ENCODE measurements at places on chromosomes 5 and 9.

DNA sequence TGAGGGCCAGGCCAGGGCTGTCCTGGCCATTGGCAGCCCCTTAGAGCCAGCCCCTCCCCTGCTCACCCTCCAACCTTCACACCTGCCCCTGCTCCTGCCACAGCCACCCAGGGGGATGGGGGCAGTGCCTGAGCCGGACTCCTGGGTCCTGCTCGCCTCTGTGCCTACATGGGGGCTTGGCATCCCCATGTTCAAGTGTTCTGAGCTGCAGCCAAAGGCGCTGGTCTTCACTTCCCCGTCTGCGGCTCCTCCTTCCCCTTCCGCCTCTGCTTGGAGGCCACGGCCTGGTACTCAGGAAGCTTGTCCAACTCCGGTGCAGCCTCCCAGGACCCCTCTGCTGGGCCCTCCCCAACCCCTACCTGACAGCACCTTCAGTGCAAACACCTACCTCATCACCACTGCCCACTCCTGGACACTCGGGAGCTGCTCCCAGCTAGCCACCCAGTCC is 2.3 kb upstream of the DNLZ start:
- no peak for DNase-seq

DNA sequence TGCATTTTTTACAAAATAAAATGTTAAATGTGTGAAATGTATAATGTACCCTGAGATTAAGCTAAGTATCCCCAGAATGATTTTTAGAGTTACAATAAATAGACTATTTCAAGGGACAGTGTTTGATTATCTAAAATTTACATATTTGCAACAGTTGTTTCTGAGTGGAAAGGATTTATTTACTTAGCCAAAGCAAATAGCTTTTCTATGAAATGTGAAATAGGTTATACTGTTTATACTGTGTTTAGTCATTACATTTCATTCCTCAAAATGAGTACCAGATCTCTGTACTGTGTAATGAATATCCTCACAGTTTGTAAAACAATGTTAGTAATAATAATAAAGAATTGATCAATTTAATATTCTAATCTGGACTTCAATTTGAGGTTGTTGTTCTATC is 1019.0 kb downstream of the NR2F1-AS1 start:
- no peak for DNase-seq

- no peak for DNase-seq
Measured at GRCh38 chr5:96562614-96563013, 99.6 kb upstream of the CAST start.

DNA sequence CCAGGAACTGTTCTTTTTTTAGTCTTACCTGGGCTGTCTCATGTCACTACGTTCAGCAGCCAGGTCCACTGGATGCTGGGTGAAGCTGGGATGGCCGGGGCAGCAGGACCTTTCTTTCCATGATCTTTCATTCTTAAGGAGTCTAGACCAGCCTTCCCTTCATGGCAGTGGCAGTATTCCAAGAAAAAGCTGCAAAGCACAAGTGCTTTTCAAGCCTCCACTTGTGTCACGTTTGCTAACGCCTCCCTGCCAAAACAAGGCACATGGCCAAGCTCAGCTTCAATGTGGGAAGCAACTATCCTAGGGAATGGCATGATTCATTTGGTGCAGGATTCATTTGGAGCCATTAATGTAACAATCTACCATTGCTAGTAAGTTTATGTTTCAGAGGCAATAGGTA is 94.8 kb downstream of the RCL1 start:
- no peak for DNase-seq

DNA sequence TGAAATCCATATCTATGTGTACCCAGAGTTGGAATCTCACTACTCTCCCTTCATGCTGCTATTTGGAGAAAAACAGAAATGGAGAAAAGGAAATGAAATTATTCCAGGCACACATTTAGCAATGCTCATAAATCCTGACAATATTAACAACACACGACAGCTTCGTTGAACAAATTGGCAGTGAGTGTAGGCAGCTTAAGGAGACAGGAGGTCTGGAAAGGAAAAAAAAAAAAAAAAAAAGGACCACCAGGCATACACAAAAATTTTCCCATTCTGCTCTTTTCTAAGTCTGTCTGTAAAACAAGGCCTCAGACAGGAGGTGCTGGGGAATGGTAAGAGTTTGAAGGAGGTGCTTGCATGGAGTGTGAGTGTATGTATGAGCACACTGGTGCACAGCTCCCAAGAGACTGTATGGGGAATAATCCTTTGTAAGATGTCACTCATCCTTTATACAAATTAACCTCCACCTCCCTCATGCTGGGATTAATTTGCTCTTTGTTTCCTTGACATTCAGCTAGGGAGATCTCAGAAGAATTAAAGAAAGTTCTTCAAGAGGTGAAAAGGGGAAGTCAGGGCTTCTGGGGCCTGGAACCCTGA is 78.9 kb downstream of the ASTN2 start:
- DNase-seq: peak; percentile 64

DNA sequence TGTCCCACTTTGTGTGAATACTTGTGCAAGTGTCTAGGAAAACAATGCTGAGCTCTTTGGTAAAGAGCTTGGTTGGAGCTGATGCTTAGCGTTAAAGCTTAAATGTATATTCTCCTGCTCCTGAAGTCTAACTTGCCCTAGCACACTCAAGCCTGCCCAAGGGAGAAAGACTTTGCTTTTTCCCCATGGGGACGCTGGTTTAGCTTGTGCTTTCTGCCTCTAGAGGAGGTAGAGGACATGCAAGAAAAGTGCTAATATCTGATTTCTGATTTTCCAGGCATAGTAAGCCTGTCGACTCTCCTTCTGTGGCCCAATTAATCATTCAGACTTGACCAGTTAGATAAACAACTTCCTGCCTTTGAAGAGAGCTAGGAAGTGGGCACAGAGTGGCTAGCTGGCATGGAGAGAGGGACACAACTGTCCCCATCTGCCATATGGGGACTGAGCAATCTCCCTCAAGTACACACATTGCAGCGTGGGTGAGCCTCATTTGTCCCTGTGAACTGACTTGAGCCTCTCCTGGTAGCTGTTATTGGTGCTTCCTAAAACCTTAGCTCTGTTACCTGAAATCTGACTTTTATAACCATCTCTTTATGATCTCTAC is 348.4 kb downstream of the BRINP1 start:
- DNase-seq: no peak

- DNase-seq: no peak
Measured at GRCh38 chr5:9066349-9066748, 479.5 kb downstream of the SEMA5A start.

DNA sequence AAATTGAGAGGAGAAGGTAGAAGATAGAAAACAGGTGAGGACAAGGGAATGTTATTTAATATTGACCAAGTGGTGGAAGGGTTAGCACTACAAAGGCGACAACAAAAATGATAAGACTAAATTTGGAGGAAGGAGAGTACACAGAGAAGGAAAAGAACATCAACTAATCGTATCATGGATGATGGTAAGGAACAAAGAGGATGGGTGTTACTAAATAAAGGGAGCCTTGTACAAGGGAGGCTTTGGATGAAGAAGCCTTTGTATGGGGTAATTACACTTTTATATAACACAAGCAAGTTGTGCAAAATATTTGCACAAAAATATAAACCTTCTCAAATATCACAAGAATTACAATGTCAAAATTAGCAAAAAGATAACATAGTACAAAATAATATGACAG is 125.7 kb downstream of the ZNF608 start:
- DNase-seq: no peak

GRCh38 chr5:114948363-114948762 is 221.3 kb downstream of the TRIM36 start:
- DNase-seq: no peak

Data from D341Med (cell line).